ENCODE measurements at places on chromosomes 1 and 21. TPM values are rescaled to one million over a fixed set of nuclear protein-coding genes. Genes with fewer than 3 reads are reported as not detected.

GRCh38 chr1:2785631-2786328, 15.7 kb downstream of the TTC34 start:
- DNase-seq: no peak
- peaks cover 23% of the 10 kb centered on the region for H3K27me3 ChIP-seq
- peaks cover 8% of the 10 kb centered on the region for H3K4me1 ChIP-seq
- H3K4me3 ChIP-seq: no peak overlapping the region

Gene LCE2B
- not detected for total RNA-seq

GRCh38 chr1:218499011-218499691, 154.0 kb downstream of the TGFB2 start:
- no peaks in the 10 kb centered on the region for H3K36me3 ChIP-seq
- no peaks in the 10 kb centered on the region for H3K4me1 ChIP-seq
- no peak for DNase-seq
- peaks cover 21% of the 10 kb centered on the region for H3K27me3 ChIP-seq
- H3K27ac ChIP-seq: no peak overlapping the region

DNA sequence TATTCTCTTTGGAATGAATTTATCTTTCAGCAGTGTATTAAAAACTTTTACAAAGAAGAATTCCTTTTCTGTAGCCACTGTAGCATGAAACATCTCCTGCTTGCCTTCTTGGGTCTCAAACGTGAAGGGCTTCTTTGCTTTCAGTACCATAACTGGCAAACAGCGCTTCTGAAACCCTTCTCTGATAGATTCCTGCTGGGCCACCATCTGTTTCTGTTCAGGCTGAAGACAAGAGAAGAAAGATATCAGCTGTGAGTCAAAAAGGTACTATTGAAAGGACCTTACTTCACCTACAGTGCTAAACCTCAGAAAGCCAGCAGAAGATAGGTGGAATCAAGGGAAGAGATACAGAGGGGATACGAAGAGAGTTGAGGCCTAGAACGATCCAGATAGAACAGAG, 10.5 kb downstream of the AIM2 start:
- peaks cover 34% of the 10 kb centered on the region for H3K4me1 ChIP-seq
- H3K4me3 ChIP-seq: no peak overlapping the region
- no peak for DNase-seq
- H3K36me3 ChIP-seq: peaks cover 67% of the 10 kb centered on the region
- peak overlapping the region; percentile 63 for H3K27ac ChIP-seq
- H3K27me3 ChIP-seq: no peaks in the 10 kb centered on the region

Gene PLPPR5
- total RNA-seq: not detected

Gene SH2D5
- 0.51 TPM for total RNA-seq

DNA sequence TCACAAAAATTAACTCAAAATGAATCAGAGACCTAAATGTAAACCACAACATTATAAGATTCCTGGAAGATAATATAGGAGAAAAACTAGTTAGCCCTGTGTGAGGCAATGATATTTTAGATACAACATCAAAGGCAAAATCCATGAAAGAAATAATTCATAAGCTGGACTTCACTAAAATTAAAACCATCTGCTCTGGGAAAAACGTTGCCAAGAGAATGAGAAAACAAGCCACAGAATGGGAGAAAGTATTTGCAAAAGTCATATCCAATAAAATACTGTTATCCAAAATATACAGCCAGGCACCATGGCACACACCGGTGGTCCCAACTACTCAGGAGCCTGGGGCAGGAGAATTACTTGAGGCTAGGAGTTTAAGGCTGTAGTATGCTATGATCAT, 70.3 kb downstream of the SYF2 start:
- H3K27ac ChIP-seq: no peak overlapping the region
- no peaks in the 10 kb centered on the region for H3K4me1 ChIP-seq
- H3K4me3 ChIP-seq: no peak overlapping the region

Gene DPT
- not detected for total RNA-seq

DNA sequence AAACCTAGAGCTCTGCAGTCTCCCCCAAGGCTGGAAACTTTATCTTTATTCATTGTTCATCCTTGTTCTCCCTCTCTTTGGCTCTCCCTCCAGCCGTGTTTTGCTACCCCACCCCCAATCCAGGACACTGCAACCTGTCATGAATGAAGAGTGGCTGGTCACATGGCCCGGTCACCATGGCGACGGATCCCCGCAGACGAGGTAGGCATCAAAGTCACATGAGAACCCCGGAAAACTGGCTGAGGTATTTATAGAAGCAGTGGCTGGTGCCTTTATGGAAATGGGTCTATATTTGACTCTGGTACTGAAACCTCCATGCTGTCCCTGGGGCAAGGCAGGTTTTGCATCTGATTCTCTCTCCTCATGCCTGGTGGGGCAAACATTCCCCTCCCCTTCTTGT, 13.4 kb upstream of the SLC6A17 start:
- no peaks in the 10 kb centered on the region for H3K36me3 ChIP-seq
- DNase-seq: peak; percentile 68
- peaks cover 29% of the 10 kb centered on the region for H3K27me3 ChIP-seq
- no peak overlapping the region for H3K4me3 ChIP-seq

DNA sequence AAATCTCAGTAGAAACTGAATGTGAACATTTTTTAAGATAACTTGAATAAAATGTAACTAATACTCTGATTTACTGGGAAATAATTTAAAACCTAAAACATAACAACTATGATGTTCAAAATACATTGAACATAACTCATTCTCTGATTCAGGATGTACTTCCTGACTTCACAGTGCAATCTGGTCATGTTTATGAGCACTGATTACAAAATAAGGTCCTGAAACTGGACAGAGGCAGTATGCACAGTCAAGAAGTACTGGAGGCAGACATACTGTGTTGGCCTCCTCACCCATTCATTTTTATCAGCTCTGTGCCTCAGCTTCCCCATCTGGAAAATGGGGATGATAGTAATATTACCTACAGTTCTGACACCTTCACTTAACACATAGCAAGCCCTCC, 651.3 kb downstream of the PTPRC start:
- H3K27me3 ChIP-seq: peaks cover 1% of the 10 kb centered on the region
- H3K4me1 ChIP-seq: peaks cover 3% of the 10 kb centered on the region
- no peaks in the 10 kb centered on the region for H3K36me3 ChIP-seq
- H3K4me3 ChIP-seq: no peak overlapping the region
- no peak overlapping the region for H3K27ac ChIP-seq
- no peak for DNase-seq

GRCh38 chr1:241250465-241250864, 106.5 kb downstream of the RGS7 start:
- no peaks in the 10 kb centered on the region for H3K36me3 ChIP-seq
- no peak overlapping the region for H3K4me3 ChIP-seq
- no peaks in the 10 kb centered on the region for H3K4me1 ChIP-seq
- DNase-seq: no peak

Gene SPRR2A
- total RNA-seq: not detected

Gene ROR1
- not detected for total RNA-seq

GRCh38 chr1:40312238-40313205, 4.6 kb downstream of the COL9A2 start:
- H3K27me3 ChIP-seq: peaks cover 6% of the 10 kb centered on the region
- peak; percentile 49 for DNase-seq
- H3K4me1 ChIP-seq: peaks cover 28% of the 10 kb centered on the region
- H3K4me3 ChIP-seq: no peak overlapping the region

DNA sequence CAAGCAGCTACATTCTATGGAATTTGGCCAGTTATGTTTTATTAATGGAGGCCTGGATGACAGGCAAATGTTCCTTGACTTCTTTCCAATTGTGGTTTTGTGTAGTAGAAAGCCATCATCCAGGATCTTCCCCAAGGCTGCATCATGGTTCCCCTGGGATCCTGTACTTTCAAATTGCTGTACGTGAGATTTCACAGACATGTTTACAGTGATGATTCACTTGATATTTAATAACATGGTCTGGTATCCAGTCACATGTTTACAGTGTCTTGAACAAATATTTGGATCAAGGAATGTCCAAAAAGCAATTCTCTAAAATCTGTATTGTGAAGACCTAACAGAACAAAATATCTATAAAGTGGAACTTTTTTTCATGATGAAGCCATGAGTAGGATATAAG, 68.3 kb upstream of the ST6GALNAC3 start:
- no peak overlapping the region for H3K4me3 ChIP-seq
- H3K4me1 ChIP-seq: no peaks in the 10 kb centered on the region
- no peaks in the 10 kb centered on the region for H3K36me3 ChIP-seq
- no peak overlapping the region for H3K27ac ChIP-seq
- DNase-seq: no peak

- no peak for DNase-seq
- no peaks in the 10 kb centered on the region for H3K36me3 ChIP-seq
- no peak overlapping the region for H3K4me3 ChIP-seq
- H3K27ac ChIP-seq: no peak overlapping the region
- no peaks in the 10 kb centered on the region for H3K4me1 ChIP-seq
Measured at GRCh38 chr21:31576428-31576827, 83.1 kb upstream of the SOD1 start.

DNA sequence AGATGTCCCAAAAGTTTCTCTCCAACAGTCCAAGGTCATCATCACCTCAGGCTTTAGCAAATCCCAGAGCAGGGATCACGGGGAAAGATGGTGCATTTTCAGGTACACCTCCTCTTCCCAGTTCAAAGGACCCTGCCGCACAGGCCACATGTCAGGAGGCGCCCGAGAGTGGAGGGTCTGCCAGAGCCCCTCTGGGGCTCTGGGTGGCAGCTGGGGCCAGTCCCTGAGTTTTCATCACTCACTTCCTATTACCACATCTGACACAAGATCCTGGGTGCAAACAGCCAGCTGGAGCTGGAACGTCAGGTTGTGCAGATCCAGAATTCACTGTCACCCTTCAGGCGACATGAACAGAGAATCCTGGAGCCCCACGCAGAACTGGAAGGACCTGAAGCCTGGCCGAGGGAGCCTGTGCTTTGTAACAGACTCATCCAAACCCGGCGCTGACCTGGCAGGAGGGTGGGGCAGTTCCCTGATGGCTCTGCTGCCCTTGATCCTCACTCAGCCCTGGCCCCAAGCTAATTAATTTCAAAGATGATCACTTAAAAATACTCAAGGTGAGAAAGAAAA, 8.8 kb downstream of the TMEM63A start:
- H3K4me1 ChIP-seq: peaks cover 44% of the 10 kb centered on the region
- H3K4me3 ChIP-seq: no peak overlapping the region
- H3K27ac ChIP-seq: peak overlapping the region; percentile 22
- H3K36me3 ChIP-seq: peaks cover 31% of the 10 kb centered on the region

DNA sequence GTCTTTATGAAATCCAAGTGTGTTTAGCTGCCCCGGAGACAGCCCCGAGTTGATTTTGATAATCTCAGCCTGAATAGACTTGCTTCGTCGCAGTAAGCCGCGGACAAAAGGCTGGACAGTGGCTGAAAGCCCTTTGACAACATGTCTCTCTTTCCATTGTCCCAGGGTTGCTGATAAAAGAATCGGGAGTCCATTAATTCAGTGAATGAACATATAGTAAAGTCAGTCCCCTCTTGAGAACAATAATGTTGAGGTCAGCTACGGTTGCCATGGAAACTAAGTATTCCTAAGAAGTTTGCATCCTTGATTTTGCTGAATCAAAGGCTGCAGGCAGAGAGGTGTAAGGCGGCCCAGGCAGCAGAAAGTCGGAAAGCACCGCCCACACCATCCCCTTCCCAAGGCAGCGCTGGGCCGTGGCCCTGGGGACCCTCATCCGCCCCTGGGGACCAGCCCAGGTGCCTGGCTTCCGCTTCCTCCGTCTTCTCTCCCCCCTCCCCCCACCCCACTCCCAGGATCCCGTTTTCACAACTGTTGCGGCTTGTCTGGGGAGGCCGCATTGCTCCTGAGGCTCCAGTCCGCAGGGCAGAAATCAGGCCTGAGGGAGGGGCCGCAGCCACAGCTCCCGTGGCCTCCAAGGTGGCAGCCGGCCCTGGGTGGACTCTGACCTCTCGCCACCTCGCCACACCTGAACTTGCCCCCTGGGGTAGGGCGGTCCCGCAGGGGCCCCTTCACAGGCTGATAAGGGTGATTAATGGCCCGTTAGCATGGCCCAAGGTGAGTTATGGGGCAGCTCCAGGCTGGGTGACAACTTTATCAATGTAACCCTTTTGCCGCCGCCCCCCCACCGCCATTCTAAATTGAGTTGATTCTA, 180.9 kb downstream of the PRDM16 start:
- H3K27me3 ChIP-seq: peaks cover 5% of the 10 kb centered on the region
- H3K4me1 ChIP-seq: no peaks in the 10 kb centered on the region
- no peak overlapping the region for H3K4me3 ChIP-seq
- no peak for DNase-seq

DNA sequence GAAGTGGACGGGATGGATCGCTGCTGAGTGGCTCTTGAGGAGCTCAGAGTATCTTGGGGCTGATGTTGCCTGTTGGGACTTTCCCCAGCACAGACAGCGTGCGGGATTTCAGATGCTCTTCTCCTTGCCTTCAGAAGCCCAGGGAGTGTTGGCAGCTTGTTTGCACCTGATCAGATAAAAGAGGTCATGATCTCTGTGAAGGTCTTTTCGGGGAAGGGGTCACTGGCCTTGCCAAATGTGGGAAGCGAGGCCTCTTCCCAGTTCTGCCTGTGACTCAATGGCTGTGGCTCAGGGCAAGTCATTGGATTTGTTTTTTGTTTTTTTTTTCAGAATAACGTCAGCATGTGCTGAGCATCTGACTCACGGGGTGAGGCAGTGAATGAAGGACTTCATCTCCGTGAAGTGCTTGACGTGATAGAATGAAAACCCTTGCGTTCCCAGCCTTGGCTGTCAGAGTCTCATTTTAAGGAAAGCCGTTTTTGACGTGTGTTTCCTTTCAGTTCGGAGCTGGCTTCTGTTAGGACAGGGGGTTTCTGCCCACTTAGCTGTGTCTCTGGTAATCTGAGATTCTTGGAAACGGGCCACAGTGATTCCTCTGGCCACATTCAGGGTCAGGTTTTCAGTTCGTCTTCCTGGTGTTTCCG, 46.7 kb downstream of the GALNT2 start:
- H3K36me3 ChIP-seq: peaks cover 34% of the 10 kb centered on the region
- no peaks in the 10 kb centered on the region for H3K27me3 ChIP-seq
- H3K4me1 ChIP-seq: peaks cover 74% of the 10 kb centered on the region

- H3K27me3 ChIP-seq: peaks cover 5% of the 10 kb centered on the region
- H3K27ac ChIP-seq: no peak overlapping the region
- H3K36me3 ChIP-seq: no peaks in the 10 kb centered on the region
- no peaks in the 10 kb centered on the region for H3K4me1 ChIP-seq
- DNase-seq: no peak
Measured at GRCh38 chr21:42640486-42640885, 12.9 kb upstream of the PDE9A start.

DNA sequence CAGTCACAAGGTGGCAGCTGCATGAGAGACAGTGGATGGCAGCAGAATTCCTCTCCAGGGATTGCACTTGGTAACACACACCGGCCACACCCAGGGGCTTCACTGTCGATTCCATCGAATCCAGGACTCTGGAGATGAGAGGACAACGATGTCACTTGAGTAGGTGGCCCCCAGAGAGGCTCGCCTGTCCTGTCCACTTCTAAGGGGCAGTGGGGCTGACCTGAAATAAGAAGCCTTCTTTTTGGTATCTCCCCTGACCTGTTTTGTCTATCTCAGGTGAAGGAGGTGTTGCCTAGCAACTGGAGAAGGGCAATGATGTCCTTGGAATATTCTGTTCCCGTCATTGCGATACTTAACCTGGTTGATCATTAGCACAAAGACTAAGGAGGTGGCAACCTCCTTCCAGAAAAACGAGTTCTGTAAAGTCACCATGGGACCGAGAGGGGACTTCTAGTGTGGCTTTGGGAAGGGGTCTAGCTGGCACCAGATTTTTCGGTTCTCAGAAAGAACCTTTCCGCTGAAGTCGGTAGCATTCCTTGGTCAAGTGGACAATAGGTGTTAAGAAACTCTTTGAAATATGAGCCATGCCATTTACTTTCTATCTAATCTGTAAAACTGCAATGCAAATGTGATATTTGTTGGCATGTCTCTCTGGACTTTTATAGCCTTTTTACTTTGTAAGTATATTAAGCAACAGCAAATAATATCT, 85.2 kb upstream of the TMPRSS2 start:
- no peak for DNase-seq
- H3K27ac ChIP-seq: no peak overlapping the region
- H3K36me3 ChIP-seq: no peaks in the 10 kb centered on the region
- H3K4me3 ChIP-seq: no peak overlapping the region

Data from activated CD4-positive, alpha-beta T cell treated with anti-CD3 and anti-CD28 coated beads for 36 hours (primary cell).